Nasal cavity respiratory epithelium epithelial cell of viscerocranial mucosa (primary cell): ENCODE measurements at places on chromosomes 7 and 10. TPM values are rescaled to one million over a fixed set of nuclear protein-coding genes. Genes with fewer than 3 reads are reported as not detected.

Gene IFRD1
- 151 and 179 TPM in 2 replicates for total RNA-seq

Gene STK31
- total RNA-seq: under 0.01 and 0.07 TPM in 2 replicates

Gene PPP1R9A
- 0.34 and 2.1 TPM in 2 replicates for total RNA-seq

Gene CXCL12
- not detected in 2 replicates for total RNA-seq

Gene ABLIM1
- total RNA-seq: 160 and 205 TPM in 2 replicates

Gene ASB15
- total RNA-seq: not detected in 2 replicates

Gene NAT16
- total RNA-seq: not detected in 2 replicates

Gene DDX21
- 215 and 244 TPM in 2 replicates for total RNA-seq

Gene CCDC172
- total RNA-seq: not detected in 2 replicates

Gene GJC3
- 0.14 TPM in 1 of 2 replicates, not detected in the other for total RNA-seq
